ENCODE measurements at places on chromosomes 16 and 17.

DNA sequence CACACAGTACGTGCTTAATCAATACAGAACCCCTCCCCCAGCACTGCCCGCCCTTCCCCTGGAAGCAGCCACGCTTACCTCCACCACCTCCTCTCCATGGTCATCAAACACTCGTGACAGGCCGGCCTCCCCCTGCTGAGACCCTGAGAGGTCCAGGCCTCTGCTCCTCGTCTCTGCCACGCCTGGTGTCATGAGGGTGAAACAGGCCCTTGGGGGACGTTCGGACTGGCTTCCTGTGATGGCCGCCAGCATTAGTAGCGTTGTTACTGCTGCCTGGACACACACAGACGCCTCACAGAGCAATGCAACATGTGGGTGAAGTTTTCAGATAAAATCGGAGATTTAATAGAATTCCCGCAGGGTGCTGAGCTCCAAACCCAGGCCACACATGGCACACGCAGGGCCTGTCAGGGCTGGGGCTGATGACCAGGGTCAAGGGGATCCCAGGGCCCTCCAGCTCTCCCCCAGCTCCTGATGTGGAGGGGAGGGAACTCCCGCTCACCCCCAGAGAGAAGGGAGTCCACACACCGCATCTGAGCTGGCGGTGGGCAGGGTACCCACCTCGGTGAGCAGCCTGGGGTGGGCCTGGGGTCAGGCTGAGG is 15.9 kb upstream of the SLC38A10 start:
- DNase-seq, result no peak

- no peak for DNase-seq
Measured at GRCh38 chr16:85650844-85651628, 37.7 kb downstream of the GINS2 start.

DNA sequence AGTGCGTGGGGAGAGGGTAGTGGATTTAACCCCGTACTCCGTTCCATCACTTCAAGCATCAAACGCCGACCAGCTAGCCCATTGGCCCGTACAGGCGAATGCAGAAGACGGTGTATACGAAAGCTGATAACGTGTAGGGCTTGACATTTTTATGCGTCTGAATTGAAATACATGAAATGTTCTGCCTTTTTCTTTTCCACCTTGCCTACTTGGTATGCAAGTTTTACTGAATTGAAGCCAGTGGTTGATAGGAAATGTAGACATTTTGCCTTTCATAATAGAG is 834 bp upstream of the STAT3 start:
- no peak for DNase-seq

- no peak for DNase-seq
Measured at GRCh38 chr17:81160306-81160705, 5.0 kb upstream of the PVALEF start.
